ENCODE measurements at places on chromosomes 4 and X.

DNA sequence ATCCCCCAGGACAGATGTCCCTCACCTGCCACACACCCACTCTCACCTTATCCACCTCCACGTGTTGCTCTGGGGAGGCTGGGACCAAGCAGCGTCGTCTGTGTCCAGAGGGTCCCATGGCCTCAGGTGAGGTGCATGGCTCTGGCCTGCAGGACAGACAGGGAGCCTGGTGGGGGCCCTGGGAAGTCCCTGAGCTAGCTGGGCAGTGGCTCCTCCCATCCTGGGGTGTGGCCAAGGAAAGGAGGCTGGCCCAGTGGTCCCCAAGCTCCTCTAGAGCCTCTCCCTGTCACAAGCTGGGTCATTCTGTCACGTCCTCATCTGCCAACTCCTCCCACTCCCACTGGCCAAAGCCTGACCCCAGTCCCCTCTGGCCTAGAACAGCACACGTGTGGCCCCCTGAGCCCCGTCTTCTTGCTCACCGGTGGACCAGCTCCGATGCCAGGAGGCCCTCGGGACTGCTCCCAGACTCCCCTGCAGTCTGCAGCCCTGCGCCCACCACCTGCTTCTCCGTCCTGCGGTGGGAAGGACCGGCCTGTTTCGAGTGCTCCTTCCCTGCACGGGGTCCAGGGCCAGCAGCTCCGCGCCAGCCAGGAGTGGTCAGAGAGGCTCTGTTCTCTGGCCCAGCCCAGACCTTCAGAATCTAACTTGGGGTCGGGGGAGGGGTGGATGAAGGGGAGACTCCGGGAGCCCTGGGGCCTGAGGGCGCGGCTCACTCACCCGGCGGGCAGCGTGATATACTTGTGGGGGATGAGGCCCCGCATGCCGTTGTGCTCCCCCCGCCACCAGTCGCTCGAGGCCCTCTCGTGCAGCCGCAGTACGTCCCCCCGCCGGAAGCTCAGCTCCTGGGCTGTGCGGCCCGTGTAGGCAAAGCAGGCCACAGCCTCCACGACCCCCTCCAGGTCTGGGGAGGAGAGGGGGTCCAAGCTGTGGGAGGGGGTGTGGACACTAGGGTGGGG lies 4.8 kb downstream of the AVPR2 start:
- DNase-seq = no peak

- no peak for DNase-seq
These were observed 31.4 kb upstream of the RBPJ start for GRCh38 chr4:26289401-26289800.

DNA sequence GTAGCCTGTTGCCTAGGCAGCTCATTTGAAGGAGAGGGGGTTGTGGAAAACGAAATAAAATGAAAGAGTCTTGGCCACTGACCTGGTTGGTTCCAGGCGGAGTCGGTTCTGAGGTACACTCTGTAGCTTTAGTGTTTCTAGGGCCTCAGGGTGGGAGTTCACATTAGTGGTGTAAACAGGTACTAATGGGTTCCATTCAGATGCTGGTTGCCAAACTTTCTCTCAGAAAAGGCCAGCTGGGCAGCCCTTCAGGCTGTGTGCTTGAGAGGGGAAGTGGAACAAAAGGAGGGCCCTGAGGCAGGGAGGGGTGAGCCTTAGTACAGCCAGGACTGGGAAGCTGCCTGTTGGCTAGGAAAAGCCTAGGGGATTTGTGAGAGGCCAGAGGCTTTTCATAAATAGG lies 24.8 kb downstream of the NHSL2 start:
- DNase-seq = no peak

DNA sequence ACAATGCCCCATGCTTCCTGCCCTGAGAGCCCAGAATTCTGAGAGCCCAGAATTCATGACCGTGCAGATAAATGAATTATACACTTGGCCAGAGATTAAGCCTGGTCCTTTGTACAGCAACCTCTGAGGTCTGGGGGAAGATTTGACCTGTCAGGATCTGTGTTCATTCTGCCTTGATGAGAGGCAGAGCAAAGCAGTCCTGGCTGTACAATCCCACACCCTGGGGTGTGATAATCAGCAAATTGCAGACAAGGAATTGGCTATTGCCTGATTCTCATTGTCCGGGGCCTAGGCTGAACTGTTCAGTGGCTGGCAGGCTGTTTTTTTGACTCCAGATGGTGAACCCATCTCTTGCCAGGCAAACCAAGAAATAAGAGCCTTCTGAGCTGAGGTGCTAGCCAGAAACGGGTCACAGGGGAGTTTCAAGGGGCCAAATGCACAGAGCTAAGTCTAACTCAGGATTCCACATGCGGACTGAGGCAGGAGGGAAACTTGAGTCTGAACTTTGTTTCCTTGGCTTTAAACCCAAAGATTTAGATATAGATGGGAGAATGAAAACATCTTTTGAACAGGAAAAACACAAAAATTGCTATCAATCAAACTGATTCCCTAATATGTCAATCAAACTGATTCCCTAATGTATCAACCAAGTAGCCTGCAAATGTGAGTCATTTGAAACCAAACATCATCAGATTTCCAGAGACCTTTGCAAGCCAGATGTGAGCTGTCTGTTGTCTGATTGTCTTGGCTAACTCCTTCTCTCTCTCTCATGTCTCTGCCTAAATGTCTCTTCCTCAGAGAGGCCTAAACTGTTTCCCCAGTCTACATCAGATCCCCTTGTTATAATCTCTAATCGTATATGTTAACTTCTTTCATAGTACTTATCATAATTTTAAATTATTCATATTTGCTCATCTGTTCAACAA lies 159.3 kb downstream of the ATG4A start:
- no peak for DNase-seq

DNA sequence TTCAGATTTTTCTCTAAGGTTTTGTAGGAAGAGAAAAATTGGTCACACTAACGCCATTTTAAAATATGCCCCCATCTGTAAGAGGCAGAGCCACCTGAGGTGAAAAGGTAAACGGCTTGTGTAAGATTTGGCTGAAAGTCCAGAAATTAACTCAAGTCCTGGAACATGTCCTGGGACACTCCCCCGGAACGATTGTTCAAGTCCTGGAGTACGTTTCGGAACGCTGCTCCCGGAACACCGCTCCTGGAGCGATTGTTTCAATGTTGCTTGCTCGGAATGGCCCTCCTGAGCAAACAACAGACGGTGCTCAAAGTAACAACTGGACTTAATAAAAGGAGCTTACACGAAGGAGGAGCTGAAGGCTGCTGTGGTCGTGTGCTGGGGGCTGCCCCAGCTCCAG lies 796.5 kb upstream of the SLIT2 start:
- no peak for DNase-seq

DNA sequence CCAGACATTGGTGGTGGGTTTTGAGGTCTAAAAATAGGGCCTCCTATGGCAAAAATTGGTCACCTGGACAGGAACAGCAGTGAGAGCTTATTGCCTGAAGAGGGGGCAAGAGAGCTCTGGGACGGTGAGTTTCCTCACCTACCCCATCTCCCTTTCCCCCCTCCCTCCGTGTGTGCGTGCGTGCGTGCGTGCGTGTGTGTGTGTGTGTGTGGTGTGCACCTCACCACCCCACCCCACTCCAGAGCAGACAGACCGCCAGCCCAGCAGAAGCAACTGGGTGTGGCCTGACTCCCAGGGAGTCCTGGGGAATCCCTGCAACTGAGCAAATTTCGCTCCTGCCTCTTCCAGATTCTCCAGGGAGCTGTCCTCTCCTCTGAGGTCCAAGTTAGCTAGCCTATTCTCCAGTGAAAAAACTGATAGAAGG lies 44.7 kb downstream of the PRPS1 start:
- peak; percentile 95 for DNase-seq

Measured in T-helper 2 cell (primary cell).